CD4-positive, alpha-beta T cell treated with Interleukin-4 for 4 hours (primary cell): ENCODE measurements at places on chromosomes 12 and 14.

DNA sequence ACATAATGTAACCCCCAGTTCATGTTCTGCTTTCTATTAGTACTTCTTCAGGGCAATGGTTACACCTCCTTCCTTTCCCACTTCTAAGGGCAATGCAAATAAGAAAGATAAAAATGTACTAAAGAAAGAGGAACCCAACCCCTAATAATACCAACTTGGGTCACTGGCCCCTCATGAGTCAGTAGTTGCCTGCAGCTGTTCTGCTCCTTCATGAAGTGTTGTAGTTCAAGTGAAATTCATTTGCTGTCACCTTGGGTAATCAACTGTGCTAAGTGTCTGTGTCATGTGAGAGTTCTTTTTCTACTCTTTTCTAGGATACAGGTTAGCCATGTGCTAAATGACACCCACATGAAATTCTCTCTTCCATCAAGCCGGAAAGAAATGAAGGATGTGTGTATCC lies 91.8 kb downstream of the PLXNC1 start:
- DNase-seq, result peak; percentile 17

DNA sequence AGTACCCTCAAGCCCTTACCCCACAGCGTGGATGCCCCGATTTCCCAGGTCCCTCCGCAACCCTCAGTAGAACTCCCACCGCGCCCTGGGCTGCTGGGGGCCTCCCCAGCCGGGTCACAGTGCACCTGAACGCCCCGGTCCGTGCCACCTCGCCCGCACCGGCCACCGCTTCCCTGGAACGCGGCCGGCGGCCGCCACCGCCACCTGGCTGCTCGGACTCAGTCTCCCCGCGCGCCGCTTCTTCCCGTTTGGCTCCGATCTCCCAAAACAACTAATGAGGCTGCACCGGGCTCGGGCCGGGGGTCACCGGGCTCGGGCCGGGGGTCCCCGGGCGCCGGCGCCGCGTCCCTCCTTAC lies 1.0 kb downstream of the ITPK1 start:
- DNase-seq, result no peak

DNA sequence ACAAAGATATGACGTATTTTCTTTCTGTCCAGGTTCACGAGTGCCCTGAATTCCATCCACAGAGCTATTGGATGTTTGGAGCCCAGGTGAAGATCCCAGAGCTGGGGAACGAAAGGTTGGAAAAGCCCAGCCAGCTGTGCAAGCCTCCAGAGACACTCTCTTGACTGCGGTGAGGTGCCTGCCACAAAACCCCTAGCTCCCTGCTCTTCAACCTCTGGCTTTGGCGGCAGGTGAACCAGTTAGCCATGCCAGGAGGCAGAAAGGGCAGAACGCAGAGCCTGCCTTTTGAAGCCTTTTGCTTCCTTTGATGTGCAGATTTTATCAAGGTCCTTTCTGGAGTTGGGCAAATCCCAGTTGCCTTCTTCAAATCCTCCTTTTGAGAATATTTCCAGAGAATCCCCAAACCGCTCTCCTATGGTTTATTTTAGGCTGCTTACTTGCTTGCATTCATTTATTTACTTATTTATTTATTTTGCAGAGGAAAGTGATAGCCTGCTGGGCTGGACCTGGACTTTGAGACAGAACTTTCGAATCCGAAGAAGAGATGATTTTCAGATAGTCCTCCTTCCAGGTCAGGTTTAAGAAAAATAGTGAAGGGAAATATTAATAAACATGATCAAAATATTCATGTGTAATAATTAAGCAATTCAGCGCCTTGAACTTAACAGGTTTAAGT lies 411.2 kb upstream of the TBX3 start:
- no peak for DNase-seq

- DNase-seq, result peak; percentile 87
These were observed 136.4 kb upstream of the KRAS start for GRCh38 chr12:25386831-25387731.

GRCh38 chr14:23129759-23130316 lies 10.8 kb upstream of the CEBPE start:
- DNase-seq, result no peak

DNA sequence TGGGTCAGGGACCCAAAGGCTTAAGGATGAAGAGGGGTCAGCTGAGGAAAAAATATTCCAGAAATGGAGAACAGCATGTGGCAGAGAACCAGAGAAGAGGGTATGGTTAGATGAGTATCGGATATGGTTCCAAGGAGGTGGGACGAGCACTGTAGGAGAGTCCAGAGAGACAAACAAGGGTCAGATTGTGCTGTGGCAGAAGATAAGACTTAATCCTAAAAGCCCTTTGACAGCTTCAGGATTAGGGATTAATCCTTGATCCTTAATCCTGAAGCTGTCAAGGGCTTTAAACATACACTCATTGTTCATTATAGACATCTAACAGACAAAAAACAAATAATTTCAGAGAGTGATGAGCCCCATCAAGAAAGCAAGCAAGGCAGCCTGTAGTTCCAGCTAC lies 124.0 kb downstream of the SPTSSA start:
- no peak for DNase-seq

- no peak for DNase-seq
These were observed 18.9 kb upstream of the CRACR2A start for GRCh38 chr12:3771853-3772252.

DNA sequence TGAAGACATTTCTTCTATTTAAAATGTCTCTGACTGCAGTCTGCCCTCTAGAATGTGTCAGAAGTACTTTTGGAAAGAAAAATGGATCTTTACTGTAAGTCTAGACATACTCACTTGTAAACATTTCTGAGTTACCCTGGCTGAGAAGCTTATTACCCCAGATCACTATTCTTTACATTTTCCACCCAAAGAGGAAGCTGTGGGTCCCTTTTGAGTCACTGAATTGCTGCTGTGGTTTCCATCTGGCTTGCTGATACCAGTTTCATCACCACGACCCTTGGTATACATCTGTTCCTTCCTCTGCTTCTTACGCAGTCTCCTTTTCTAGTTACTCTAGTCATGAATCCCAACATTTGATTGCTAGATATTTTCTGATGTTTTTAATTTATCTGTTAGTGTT lies 20.2 kb upstream of the CLEC4D start:
- DNase-seq, result peak; percentile 49

DNA sequence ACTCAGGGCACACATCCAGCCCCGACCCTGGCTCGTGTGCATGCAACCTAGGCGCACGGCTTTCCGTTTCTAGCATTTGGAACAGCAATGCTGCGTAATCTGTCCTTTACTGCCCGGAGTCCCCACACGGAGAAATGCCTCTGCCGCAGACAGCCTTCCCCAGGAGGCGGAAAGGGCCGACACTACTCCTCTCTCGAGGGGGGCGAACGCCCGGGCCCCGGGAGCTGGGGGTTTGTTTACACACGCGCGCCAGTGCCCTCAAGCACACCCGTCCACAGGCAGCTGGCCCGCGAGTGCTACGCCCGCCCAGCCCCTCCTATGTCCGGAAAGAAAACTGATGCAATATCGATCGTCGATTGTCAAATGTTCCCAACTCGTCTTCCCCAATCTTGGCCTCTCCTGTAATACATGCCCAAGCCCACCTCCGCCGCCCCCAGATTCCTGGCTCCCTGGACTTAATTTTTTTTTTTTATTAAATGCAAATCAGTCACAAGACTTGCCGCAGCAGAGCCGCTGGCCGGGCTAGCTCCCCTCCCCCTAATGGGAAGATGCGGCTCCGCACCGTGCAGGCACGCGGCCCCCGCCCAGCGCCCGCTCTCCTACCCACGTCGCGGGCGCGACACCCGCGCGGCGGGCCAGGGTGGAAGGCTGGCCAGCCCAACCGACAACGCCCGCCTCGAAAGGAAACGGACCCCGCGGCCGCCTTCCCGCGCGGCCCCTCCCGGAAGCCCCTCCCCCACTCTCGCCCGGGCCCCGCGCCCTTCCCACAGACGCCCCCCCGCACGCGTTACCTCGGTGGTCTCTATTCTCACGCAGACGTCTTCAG lies 642 bp downstream of the SLC38A2 start:
- peak; percentile 31 for DNase-seq

GRCh38 chr12:113277511-113277910 lies 56.2 kb downstream of the TPCN1 start:
- no peak for DNase-seq

- no peak for DNase-seq
These were observed 30.2 kb upstream of the FRS2 start for GRCh38 chr12:69440016-69440415.

GRCh38 chr12:91706466-91706865 lies 439.2 kb downstream of the BTG1 start:
- no peak for DNase-seq

DNA sequence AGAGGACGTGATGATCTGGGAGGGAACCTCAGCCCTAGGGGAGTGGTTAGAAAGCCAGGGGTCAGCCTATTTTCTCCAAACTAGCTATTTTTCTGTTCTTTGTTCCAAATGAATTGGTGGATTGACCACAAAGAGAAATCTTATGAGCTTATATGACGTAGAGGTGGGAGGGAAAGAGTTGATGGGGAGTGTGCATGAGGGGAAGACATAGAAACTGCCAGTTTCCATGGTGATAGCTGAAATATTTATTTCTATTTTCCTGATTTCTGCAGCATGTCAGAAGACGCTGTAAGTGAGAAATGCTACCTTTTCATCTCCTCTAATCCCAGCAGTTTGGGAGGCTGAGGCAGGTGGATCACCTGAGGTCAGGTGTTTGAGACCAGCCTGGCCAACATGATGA lies 51.4 kb upstream of the CISTR start:
- DNase-seq, result no peak

DNA sequence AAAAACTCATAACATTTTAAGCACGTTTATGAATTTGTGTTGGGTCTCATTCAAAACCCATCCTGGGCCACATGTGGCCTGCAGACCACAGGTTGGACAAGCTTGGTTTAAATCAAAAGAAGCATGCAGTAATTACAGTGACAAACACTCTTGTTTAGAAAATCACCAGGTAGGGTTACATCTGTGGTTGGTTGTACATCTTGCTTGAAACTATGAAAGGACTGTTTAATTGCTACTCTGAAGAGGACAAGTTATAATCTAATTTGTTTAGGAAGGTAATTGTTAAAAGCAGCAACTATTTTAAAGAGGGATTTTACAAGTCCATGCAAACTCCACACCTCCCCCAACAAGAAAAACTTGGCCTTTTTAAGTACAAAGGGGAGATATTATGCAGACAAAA lies 4.0 kb downstream of the TRIP11 start:
- DNase-seq, result no peak

- no peak for DNase-seq
These were observed 481.1 kb upstream of the DCN start for GRCh38 chr12:91663744-91664143.

- no peak for DNase-seq
These were observed 111.0 kb upstream of the NCOR2 start for GRCh38 chr12:124678421-124678893.

DNA sequence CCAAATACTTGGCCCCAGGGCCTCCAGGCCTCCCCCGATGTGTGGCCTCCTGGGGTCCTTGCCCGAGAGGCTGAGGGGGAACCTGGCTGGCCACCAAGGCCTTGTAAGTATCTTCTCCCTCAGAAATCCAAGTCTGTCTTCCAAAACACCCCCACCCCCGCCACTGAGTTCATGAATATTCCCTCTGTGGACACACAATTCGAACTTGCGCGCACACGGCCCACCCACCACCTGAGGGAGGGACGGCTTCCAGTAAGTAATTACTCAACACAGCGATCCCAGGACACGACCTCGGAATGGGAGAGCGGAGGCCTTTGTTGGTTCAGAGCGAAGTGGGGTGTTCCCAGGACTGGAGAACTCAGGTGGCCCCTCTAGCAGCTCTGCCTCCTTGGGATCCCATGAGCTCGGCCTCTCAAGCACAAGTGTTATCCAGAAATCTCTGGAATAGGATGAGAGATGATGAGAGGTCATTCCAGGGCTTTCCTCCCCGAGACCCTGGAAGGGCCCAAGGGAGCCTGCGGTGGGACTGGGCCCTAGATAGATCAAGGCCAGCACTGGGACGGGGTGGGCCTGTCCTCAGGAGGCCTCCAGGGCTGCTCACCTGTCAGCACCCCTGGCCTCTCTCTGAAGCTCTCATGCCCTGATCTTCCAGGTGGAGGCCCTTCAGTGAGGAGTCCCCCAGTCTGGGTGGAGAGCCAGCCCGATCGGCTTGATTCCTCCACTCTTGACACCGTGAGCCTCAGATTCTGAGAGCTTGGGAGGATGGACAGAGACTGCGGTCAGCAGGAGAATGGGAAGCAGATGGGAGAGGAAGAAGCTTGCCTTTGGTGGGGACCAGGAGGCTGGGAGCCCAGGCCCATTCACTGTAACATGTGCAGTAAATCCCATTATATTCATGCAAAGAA lies 219.0 kb upstream of the RTL1 start:
- DNase-seq, result no peak

DNA sequence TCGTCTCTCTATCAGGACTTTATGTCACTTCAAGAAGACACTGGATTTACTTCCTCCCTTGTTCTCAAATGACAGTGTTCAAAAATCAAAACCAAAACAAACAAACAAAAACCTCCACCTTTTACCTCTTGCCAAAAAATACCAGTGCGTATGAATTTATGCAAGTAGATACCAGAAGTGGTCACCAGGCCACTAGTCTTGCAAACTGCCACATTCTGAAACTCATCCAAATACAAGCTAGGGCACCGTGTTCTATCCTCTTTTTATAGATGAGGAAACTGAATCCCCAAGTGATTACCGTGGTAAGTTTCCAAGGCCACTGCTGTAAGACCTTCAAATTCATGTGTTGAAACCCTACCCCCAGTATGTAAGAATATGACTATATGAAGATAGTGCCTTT lies 343.9 kb upstream of the KITLG start:
- no peak for DNase-seq

DNA sequence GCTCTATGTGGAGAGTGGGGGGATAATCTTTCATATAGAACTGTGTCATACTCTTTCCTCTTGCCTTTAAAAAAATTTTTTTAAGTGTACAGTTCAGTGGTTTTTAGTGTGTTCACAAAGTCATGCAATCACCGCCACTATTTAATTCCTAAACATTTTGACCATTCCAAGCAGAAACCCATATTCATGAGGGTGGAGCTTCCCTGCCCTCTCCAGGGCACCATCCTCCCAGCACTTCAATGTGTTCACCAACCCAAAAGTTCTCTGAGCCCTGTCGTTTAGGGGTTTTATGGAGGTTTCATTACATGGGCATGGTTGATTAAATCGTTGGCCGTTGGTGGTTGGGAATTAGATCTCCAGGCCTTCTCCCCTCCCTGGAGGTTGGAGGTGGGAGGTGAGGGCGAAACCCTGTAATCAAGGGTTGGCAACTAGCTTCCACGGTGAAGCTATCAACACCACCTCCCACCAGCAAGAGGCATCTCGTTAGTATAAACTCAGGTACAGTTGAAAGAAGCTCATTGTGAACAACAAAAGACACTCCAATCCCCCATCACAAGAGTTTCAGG lies 42.8 kb upstream of the WNK1 start:
- no peak for DNase-seq
